ENCODE measurements at places on chromosomes 1 and 21.

GRCh38 chr21:28464095-28464494, 528.6 kb downstream of the LTN1 start:
- DNase-seq = no peak

DNA sequence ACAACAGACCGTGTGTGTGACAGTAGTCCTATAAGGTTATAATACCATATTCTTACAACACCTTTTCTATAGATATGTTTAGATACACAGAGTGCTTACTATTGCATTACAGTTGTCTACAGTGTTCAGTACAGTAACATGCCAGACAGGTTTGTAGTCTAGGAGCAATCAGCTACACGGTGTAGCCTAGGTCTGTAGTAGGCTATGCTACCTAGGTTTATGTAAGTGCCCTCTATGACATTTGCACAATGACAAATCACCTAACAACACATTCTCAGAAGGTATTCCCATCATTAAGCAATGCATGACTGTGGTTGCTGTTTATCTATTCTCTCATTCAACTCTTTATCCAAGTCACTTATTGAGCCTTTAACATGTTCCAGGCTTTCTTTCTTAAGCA, 1.8 kb upstream of the WLS start:
- no peak for DNase-seq

DNA sequence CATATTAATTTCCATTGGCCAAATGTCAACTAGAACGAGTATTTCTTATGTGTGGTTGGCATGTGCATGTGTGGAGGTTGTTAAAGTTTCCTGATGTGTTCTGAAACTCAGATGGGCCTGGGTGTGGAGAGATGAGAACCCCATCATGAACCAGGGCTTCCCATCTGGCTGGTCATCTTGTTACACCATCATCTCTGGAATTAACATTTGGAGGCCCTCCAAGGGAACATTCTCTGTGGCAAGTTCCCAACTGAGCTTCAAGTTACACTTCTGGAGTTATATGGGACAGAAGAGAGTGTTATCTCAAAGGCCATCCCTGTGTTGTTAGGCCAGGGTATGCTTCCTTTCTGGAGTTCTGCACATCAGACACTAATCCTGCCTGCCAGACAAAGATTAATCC, 183.6 kb downstream of the TTLL7 start:
- DNase-seq = no peak

- no peak for DNase-seq
These were observed 21.7 kb upstream of the IRF2BP2 start for GRCh38 chr1:234631721-234632125.

- no peak for DNase-seq
These were observed 111.5 kb downstream of the PSMG1 start for GRCh38 chr21:39071623-39072214.

- DNase-seq = no peak
These were observed 68.5 kb downstream of the ATP2B4 start for GRCh38 chr1:203695116-203695515.

DNA sequence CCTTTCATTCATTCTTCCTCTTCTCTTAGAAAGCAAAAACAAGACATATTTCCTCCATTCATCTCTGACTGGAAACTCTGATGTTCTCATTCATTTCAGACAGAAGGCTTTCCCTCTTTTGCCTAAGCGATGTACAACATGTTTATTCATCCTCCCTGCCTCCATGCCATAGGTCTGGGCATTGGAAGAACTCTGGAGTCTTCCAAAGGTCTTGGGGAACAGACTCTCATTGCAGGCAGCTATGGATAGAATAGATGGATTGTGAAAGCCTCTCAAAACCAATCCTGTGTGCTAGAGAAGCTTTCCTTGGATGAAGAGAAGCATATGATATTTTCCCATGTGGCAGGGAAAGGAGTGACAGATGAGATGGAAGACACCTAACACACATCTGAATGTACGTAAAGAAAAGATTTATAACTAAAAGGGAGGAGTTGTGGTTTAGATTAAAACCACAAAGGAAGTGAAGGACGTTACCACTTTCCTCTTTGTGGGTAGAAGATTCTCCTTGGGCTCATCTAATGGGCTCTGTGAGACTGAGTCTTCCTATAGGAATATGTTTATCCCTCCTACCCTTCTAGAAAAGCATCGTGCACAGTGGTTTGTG, 38.7 kb downstream of the BCL9 start:
- DNase-seq = peak; percentile 20

GRCh38 chr1:23215751-23216449, 1.4 kb downstream of the HTR1D start:
- DNase-seq = no peak

DNA sequence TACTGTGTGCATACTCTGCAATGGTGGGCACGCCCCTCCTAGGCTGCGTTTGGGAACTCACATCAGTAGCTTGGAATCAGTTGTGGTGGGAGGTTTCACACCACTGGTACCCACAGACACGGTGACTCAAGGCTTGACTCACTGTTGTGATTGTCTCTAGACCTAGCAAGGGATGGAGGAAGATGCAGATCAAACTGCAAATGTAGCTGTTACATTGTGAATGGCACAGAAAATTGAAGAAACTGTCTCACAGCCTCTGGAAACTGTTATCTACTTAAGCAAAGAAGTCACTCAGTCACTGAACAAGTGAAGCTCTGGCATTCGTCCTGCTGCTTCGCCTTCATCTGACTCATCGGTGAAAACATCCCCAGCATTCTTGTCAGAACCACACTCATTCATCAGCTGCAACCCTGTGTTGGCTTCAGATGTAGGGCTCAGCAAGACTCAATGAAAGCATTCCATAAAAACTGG, 59.5 kb downstream of the POFUT2 start:
- DNase-seq = no peak

DNA sequence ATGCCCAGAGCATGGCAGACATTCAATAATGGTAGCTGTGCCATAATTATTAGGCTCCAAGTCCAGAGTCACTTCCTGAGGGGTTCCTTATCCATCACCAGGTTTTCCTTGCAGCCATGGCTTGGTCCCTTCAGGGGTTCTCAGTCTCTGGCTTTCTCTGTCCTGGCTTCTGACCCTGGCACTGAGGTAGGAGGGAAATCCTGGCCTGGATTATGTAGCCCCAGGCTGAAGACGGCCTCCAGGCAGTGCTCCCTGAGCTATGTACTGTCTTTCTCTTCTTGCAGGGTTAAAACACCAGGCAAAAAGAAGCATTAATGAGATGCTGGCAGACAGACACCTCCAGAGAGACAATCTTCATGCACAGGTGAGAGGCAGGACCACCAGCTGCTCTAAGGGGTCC, 9.5 kb upstream of the PADI3 start:
- peak; percentile 95 for DNase-seq

DNA sequence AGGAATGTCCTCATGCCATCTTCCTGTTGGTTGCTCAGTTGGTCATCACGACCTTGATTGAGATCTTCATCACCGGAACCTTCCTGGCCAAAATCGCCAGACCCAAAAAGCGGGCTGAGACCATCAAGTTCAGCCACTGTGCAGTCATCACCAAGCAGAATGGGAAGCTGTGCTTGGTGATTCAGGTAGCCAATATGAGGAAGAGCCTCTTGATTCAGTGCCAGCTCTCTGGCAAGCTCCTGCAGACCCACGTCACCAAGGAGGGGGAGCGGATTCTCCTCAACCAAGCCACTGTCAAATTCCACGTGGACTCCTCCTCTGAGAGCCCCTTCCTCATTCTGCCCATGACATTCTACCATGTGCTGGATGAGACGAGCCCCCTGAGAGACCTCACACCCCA, 42.9 kb downstream of the KCNJ15 start:
- no peak for DNase-seq

DNA sequence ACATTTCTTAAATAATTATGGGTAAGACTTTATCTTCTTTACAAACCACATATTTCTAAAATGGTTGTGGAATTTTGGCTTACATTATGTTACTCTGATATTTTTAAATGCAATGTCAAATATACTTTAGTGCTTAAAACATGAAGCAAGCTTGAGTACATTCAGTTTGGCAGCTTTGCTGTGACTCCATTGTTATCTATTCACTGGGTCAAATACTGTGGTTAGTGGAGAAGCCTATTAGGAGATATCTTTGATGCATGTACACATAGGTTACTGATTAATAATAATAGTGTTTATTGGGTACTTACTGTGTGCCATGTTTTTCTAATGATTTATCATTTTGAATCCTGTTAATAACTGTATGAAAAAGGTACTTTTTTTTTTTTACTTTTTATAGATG, 520.4 kb upstream of the B3GALT2 start:
- no peak for DNase-seq

- no peak for DNase-seq
These were observed 23.9 kb downstream of the GPR161 start for GRCh38 chr1:168112673-168113305.

GRCh38 chr1:241808265-241808664, 39.7 kb upstream of the EXO1 start:
- DNase-seq = no peak

GRCh38 chr1:154628121-154628405, 20.1 kb upstream of the ADAR start:
- DNase-seq = peak; percentile 51

- peak; percentile 25 for DNase-seq
These were observed 3.0 kb downstream of the TCHH start for GRCh38 chr1:152112101-152112884.

DNA sequence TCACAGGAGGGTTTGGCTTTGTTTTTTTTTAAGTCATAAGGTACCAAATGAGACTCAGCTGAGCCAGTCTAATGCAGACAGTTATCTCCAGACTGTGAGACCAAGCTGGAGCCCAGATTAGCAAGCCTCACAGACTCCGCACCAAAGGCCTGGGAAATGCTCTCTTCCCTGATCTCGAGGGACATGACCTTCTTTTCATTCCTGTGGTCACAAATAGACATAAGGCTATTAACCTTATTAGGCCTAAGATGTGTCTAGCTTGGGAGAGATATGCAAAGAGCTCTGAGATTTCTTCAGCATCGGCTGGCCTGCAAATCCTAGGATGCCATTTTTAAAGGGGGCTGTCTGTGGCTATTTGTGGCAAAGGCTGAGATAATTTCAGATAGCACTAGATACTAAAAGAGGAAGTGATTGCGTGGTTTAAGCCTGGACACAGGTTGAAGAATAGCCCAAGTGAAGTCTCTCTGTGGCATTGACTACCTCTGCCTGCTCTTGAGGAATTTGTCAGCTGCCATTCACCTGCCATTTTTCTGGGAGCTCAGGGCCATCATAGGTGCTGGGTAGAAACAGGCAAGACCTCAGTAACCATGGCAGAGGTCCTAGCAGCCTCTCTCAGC, 301.3 kb downstream of the SIPA1L2 start:
- peak; percentile 14 for DNase-seq

DNA sequence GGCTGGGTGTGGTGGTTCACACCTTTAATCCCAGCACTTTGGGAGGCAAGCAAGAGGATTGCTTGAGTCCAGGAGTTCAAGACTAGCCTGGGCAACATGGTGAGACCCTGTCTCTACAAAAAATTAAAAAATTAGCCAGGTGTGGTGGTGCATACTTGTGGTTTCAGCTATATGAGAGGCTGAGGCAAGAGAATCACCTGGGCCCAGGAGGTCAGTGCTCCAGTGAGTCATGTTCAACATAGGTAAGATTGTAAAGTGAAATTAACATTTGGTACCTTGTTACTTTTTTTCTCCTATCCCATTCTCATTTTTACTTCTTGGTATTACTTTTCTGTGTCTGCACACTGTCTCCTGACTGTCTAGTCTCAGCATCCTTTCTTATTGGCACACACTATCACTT, 19.0 kb downstream of the MAGI3 start:
- no peak for DNase-seq

DNA sequence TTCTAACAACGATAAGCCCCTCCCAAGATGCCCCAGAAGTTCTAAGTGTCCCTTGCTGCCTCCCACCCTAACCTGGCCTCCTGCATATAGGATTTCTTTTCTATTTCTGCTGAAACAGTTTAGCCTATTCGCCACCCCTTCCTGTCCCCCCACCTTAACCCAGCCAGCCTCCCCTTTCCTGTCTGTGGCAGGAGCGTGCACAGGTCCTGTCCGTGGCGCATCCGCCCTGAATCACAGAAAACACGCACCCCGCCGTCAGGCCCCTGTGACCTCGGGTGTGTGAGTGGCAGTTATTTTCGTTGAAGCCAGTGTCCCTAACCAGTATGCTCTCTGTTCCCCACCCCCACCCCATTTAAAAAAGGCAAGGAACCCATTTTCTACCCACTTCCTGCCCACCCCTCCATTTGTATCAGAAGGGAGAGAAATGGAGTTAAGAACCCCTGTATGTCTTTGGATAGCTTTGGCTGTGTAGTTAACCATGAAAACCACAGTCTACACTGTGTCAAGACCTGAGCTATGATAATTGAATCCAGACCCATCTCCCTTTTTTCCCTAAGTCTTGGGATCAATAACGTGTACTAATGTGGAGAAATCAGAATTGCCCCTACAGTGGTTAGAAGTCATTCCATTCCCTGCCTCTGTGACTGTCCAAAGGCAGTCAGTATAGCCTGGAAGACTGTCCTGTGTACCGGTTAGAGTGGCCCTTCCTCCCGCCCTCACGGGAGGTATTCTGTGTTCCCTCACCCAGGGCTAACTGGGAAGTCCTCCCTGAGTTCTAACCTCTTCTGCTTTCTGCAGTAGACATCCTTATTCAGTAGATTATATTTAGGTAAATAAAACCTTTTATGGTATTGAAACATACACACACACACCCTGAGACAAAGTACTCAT, 1.8 kb downstream of the PLEKHO1 start:
- peak; percentile 70 for DNase-seq

DNA sequence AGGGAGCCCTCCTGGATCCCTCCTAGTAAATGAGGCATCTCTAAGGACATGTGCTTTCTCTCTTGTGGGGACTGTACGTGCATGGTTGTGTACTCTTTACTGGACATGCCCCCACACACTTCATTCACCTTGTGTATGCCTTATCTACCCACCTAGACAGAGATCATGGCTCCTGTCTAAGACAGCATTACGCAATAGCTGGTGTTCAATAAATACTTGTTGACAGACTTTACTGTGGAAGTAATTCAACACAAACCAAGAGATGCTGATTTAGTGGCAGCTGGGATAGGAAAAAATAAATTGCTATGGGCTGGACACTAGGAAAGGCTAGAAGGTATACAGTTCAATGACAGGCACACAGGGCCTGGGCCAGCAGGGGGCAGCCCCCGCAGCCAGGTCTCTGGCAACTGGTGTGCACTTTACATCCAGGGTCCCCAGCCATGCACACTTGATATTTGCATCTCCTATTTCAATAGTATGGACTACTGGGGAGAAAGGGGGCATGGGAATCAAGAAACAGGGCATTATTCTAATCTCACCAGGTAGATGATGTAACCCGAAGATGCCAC, 24.2 kb downstream of the TRABD2B start:
- DNase-seq = no peak

DNA sequence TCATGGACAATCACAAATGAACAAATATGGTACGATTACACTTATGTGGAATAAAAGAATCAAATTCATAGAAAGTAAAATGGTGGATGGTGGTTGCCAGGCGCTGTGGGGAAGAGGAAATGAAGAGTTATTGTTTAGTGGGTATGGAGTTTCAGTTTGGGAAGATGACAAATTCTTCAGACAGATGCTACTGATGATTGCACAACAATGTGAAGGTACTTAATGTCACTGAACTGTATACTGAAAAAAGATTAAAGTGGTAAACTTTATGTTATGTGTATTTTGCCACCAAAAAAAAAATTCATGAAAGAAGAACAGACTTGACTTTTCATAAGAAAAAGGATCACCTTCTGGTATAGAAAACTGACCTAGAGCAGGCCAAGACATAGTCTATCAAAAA, 745.6 kb upstream of the CXADR start:
- no peak for DNase-seq

Measured in Kasumi-1 (cell line).